ENCODE measurements at places on chromosomes 4 and X.

GRCh38 chrX:130529531-130529930 lies 127.7 kb downstream of the RBMX2 start:
- no peak for DNase-seq

- DNase-seq = no peak
These were observed 665 bp downstream of the PSMD10 start for GRCh38 chrX:108090491-108091263.

DNA sequence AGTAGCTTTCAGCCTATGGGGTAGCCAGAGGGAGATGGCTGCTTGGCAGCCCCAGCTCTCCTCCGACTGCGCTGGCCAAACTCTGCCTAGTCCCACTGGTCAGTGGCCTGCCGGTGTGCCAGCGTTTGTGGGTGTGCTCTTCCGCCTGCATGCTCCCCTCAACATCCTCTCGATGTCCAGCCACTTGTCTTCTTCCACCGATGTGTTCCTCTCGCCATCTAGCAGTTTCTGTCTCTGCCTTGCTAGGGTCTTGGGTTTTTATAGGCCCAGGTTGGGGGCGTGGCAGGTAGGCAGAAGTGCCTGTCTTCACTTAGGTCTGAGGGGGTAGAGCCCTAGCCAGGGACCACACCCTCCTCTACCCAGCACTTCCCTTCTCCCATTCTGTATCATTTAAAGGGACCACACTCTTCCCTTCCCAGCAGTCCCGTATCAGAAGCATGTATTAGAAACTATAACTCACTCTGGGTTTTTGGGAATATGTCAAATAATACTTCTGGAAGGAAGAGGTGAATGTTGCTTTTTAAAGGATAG lies 124.4 kb downstream of the KDM6A start:
- no peak for DNase-seq

GRCh38 chr4:94375364-94375763 lies 32.7 kb upstream of the HPGDS start:
- DNase-seq = no peak

GRCh38 chr4:785332-786073 lies 40.4 kb downstream of the CPLX1 start:
- no peak for DNase-seq

DNA sequence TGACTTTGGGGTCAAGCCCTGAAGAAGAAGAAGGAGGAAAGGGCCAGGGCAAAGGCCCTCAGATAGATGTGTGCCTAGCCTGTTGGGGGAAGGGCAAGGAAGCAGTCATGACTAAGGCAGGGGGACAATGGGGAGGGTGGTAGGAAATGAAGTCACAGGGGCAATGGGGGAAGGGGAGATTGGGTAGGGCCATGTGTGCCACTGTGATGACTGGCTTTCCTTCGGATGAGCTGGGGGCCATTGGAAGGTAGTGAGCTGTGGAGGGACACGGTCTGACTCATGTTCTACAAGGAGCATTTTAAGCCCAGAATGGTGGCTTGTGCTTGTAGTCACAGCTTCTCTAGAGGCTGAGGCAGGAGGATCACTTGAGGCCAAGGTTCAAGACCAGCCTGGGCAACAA lies 642.0 kb downstream of the MID1IP1 start:
- DNase-seq = no peak

DNA sequence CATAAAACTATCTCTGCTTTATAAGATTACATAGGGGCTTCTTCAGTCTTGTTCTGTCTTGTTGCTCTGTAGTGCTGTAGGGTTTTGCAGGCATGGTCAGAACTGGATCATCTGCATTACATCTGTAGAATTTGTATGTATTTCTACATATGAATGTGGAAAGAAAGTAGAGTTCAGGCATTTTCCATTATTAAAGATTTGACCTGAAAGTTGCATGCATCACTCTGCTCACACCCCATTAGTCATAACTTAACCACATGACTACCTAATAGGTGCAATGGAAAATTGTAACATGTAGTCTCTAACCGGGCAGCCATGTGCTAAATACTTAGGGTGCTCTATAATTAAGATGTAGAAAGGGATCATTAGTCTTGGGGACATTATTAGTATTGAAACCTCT lies 45.7 kb upstream of the AGA start:
- DNase-seq = no peak

GRCh38 chrX:54641530-54641929 lies 111.5 kb downstream of the GNL3L start:
- DNase-seq = no peak

DNA sequence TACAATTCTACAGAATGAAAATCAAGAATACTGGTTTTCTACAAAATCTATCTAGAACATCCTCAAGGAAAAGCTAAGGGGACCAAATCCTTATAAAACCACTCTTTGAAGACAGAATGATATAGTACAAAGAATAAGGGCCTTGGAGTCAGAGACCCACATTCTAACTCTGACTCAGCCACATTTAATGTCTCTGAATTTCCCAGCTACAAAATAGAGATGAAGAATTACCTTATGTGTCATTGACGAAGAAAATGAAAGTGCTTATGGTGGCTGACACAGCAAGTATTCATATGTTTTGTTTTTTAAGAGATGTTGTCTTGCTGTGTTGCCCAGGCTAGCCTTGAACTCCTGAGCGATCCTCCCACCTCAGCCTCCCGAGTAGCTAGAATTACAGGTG lies 35.9 kb upstream of the CXorf38 start:
- no peak for DNase-seq

DNA sequence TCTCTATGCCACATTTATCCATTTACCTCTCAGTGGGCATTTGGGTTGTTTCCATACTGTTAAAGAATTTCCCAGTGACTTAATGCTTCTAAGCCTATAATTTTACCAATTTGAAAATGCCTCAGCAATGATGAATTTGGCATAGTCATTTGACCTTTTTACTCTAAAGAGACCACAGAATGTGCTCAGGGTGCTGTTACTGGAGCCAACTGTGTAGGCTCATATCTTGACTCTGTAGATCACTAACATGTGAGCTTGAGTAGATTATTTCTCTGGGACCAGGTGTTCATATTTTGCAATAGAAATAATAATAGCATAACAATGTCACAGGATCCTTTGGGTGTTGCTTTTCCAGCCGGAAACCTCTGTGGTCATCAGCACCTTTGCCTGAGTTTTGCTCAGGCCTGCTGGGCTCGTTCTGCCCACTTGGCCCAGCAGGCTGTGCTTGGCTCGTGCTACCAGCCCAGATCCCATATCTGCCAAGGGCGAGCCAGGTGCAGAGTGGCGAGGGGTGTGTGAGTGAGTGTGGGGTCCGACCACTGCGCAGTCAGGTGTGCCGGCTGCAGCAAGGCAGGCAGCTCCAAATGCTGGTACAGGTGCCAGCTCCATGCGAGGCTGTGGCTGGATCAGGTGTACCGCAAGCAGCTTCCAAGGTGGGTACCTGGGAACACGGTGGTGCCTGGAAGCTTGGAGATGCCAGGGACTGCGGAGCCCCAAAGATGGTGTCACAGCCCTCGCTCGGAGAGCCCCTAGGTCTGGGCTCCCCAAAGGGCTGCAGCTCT lies 70.6 kb upstream of the ANK2 start:
- DNase-seq = no peak

DNA sequence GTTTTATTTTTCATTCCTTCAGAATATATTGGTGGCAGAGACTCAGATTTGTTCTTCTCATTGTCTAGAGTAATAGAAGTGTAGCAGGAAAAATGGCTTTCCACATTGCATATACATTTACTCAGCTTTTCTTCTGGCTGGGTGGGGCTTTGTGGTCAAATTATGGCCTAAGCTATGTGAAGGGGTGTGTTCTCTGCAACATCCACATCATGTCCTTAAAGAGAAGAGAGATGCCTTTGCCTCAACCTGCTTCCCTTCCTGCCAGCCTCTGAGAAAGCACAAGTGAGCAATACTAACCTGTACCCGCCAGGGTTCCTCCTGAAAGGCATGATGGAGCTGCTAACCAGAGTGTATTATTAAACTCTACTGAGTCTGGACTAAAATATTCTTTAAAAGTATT lies 695.6 kb upstream of the FAM241A start:
- no peak for DNase-seq

DNA sequence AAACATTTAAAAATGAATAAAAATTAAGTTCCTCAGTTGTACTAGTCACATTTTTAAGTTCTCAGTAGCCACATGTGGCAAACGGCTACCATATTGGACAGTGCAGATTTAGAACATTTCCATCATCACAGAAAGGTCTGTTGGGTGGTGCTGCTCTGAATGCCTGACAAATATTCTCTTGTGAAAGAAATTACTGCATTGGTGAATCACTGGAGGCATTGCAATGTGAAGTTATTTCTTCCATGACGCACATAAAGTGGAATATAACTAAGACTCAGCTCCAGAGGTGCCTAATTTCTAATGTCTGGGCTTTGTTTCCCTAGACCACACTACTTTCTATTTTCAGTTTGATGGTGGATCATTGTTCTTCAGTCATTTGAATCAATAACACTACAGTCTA lies 44.9 kb downstream of the CLNK start:
- no peak for DNase-seq

DNA sequence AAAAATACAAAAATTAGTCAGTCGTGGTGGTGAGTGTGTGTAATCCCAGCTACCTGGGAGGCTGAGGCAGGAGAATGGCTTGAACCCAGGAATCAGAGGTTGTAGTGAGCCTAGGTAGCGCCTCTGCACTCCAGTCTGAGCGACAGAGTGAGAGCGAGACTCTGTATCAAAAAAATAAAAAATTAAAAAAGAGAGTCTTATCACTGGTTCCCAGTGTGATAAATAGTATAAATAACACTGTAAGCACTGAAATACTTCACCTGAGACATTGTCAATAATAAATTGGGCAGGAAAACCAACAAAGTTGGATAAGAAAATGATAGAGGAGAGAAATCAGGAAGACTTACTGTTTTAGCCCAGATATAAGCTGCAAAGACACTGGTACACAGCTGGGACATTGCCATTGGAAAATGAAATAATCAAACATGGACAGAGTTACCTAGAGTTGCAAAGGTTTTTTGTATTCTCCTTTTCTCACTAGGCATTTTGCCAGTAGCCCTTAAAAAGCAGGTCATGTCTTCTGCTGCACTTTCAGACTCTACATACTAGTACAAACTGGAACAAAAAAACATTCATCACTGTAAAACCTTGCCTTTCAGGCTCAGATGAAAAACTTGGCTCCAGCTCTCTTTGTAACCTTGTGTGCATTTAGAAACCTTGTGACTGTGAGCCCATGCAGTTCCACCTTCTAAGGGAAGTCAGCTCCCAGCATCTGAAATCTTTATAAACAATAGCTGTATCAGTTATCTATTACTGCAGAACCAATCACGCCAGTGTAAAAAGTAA lies 55.0 kb upstream of the PPP1R2C start:
- no peak for DNase-seq

- DNase-seq = no peak
These were observed 1.1 kb downstream of the SGCB start for GRCh38 chr4:52036886-52037530.

DNA sequence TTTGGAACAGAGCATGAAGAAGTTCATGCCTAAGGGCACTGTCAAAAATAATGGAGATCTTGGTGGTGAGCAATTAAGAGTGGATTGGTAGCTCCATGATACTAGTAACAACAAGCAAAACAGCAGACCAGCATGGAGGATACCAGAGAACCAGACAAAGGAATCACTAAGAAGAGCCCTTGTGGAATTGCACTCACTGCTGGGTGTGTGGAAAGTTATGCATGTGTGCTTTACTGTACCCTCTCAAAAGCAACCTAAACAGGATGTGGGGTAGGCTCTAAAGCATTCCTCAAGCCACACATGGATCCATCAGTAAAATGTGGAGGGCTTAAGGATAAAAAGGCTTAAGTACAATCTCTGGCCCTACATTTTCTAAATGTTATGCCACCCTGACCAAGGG lies 69.5 kb downstream of the AR start:
- no peak for DNase-seq

GRCh38 chrX:10519278-10519677 lies 101.1 kb downstream of the MID1 start:
- no peak for DNase-seq

- DNase-seq = no peak
These were observed 303.1 kb downstream of the ARHGAP24 start for GRCh38 chr4:85777908-85778631.

All from GF-D8 (cell line).